ENCODE measurements at places on chromosomes 1 and 21. TPM values are rescaled to one million over a fixed set of nuclear protein-coding genes. Genes with fewer than 3 reads are reported as not detected.

The TEDDM1 gene
- total RNA-seq = not detected

The CSF1 gene
- total RNA-seq = 13.3 TPM

- H3K4me1 ChIP-seq = peaks cover 15% of the 10 kb centered on the region
- no peak overlapping the region for H3K4me3 ChIP-seq
- H3K27ac ChIP-seq = peak overlapping the region; percentile 20
- H3K36me3 ChIP-seq = peaks cover under 1% of the 10 kb centered on the region
- H3K27me3 ChIP-seq = no peaks in the 10 kb centered on the region
Observed at GRCh38 chr1:179126338-179127060, 44.6 kb downstream of the TOR3A start.

The OLFML3 gene
- total RNA-seq = 9.1 TPM

The BTG2 gene
- total RNA-seq = 39.3 TPM

The LRRC39 gene
- total RNA-seq = 71.2 TPM

The AIRE gene
- total RNA-seq = not detected

DNA sequence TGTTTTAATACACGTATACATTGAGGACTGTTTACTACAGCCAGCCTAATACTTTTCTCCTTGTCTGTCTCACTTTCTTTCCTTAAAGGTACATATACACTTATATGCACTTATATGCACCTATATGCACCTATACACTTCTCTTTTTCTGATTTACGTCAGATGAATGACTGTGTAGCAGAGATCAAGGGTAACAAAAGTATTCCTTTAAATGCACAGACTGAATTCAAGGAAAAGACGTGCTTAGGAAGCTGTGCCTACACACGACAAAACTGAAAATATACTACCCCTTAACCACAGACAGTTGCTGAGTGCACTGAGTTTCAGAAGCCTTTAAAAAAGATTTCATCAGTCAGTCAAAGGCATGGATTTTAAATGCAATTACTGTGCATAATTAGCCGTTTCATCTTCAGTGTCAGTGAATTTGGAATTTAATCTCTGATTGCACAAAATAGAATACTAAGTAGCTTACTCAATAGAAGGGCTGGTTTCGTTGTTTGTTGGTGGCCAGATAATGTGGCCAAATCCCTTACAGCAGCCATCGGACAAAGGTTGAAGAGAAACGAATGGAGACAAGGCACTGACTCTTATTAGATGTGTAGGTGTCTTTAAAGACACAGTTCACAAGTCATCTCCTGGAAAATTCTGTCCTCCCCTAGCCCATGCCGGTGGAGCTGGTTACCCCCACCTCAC is 38.3 kb upstream of the TARBP1 start:
- H3K27ac ChIP-seq = peak overlapping the region; percentile 47
- DNase-seq = no peak
- H3K4me3 ChIP-seq = no peak overlapping the region
- no peaks in the 10 kb centered on the region for H3K36me3 ChIP-seq
- peaks cover 23% of the 10 kb centered on the region for H3K4me1 ChIP-seq
- no peaks in the 10 kb centered on the region for H3K27me3 ChIP-seq

The PCAT6 gene
- 1.0 TPM for total RNA-seq

- no peaks in the 10 kb centered on the region for H3K4me1 ChIP-seq
- DNase-seq = no peak
- H3K27me3 ChIP-seq = no peaks in the 10 kb centered on the region
- no peaks in the 10 kb centered on the region for H3K36me3 ChIP-seq
- no peak overlapping the region for H3K4me3 ChIP-seq
Observed at GRCh38 chr21:18023157-18023556, 204.0 kb upstream of the C21orf91 start.

The SASS6 gene
- total RNA-seq = 1.8 TPM

All from heart left ventricle (tissue), 16 donors.